ENCODE measurements at places on chromosomes 3 and 15. TPM values are rescaled to one million over a fixed set of nuclear protein-coding genes. Genes with fewer than 3 reads are reported as not detected.

DNA sequence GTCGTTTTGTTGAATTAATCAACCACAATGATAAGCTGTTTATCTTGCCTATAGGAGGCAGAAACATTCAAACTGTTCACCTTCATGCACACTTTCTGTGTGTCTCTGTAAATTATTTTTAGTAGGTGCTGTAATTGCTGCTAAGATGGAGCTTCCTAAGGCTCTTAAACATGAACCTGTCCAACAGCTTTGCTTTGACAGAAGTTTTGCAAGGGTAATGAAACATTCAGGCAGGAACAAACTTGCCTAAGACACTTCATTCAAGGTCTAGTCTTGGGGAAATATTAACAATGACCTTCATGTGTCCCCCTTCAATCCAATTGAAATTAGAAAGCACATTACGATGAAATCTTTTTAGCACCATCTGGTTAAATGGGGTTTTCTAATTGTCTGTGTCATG is 156.1 kb downstream of the DIPK2A start:
- no peak for DNase-seq

GRCh38 chr15:40100123-40100946 is 8.3 kb downstream of the BMF start:
- no peak for DNase-seq

GRCh38 chr3:193743702-193744047 is 150.7 kb downstream of the OPA1 start:
- DNase-seq, result no peak

DNA sequence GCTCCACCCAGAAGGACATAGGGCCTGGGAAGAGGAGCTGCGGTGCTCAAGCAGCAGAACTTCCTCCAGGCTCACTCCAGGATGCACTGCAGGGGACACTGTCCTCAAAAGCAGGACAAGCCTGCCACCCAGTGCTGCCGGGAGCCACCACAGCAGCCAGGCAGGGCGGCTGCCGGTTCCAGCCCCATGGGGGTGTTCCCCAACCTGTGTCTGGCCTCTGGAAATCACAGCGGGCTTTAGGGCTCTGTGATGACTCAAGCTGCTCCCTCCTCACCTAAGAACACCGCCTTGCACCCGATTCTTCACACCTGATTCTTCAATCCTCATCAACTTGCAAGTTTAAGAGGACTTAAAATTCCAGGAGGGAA is 71.9 kb upstream of the SLC6A11 start:
- no peak for DNase-seq

GRCh38 chr3:48996640-48997039 is 6.6 kb downstream of the P4HTM start:
- DNase-seq, result no peak

GRCh38 chr15:74584779-74585178 is 30.9 kb upstream of the CLK3 start:
- no peak for DNase-seq

DNA sequence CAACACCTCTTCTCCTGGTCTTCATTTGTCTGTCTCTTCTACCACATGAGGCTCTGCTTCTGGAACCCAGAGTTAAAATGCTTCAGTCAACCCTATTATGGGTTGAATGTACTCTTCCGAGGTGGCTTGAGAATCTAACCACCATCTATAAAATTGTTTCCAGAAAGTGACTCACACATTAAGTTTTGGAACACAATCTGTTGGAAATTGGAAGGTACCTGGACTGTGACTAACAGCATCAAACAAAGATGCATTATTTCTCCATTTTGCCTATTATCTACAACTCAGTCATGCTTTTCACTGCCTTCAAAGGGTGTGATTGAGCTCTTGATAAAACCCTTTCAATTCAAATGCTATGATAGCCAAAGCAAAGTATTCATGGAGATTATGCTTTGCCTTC is 499.0 kb upstream of the SEMA6D start:
- DNase-seq, result no peak

DNA sequence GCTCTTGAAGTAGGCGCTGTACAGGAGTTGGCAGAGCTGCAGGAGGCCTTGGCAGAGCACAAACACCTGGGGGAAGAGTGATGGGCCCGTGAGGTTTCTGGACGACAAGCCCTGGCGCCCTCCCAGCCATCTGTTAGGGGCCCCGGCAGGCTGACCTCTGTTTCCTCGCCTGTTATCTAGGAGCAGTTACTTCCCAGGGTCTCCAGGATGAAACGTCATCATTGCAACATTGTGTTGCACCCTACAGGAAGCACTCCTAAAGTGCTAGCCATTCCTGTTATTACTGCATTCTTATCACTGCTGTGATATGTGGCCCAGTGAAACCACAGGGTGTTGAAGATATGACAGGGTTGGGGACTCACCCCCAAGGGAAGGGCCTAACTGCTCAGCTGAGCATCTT is 50.2 kb downstream of the SLCO2A1 start:
- peak; percentile 66 for DNase-seq

DNA sequence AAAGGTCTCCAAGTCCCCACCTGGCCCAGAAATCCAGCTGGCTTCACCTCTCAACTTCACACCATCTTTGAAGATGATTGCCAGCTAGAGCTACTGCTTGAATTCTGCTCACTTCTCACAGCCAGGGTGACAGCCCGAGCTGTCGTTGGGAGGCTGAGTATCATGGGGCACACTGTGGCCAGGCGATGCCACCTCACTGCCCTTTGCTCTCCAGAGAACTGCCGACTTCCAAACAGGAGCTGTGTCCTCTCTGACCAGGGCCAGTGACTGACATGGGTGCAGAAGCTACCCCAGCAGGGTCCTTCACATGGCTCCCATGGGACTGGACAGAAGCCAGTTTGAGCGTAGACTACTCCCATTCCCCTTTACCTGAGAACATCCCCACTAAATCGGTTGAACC is 254.0 kb downstream of the GABRB3 start:
- DNase-seq, result no peak

- DNase-seq, result no peak
These were observed 76.0 kb downstream of the TMCO5A start for GRCh38 chr15:38010395-38010794.

DNA sequence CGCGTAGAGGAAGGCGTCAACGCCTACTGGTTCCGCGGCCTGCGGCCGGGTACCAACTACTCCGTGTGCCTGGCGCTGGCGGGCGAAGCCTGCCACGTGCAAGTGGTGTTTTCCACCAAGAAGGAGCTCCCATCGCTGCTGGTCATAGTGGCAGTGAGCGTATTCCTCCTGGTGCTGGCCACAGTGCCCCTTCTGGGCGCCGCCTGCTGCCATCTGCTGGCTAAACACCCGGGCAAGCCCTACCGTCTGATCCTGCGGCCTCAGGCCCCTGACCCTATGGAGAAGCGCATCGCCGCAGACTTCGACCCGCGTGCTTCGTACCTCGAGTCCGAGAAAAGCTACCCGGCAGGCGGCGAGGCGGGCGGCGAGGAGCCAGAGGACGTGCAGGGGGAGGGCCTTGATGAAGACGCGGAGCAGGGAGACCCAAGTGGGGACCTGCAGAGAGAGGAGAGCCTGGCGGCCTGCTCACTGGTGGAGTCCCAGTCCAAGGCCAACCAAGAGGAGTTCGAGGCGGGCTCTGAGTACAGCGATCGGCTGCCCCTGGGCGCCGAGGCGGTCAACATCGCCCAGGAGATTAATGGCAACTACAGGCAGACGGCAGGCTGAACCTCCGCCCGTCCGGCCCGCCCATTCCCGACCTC is 4.1 kb downstream of the ISLR2 start:
- no peak for DNase-seq

The CYP8B1 gene
- total RNA-seq, result not detected

The GPR149 gene
- total RNA-seq, result not detected

The RGMA gene
- total RNA-seq, result 0.15 TPM

All from glomerular endothelial cell (primary cell).